ENCODE measurements at places on chromosomes 1 and 21.

DNA sequence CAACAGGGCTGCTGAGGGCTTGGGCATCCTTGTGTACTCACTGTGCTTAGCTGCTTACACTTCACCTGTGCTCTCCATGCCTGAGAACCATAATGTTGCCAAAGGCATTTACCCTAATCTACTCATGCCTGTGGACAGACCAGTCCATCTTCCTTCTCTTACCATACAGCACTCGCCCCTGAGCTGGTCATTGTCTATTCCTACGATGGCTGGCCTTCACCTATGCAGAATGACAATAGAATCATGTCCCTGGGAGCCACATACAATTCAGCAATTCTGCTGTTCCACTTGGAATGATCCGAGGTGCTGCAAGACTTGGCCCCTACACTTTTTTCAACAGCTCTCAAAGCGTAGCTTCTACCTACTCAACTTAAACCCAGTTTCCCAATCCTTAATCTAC, 96.5 kb downstream of the PAPPA2 start:
- no peak for DNase-seq

DNA sequence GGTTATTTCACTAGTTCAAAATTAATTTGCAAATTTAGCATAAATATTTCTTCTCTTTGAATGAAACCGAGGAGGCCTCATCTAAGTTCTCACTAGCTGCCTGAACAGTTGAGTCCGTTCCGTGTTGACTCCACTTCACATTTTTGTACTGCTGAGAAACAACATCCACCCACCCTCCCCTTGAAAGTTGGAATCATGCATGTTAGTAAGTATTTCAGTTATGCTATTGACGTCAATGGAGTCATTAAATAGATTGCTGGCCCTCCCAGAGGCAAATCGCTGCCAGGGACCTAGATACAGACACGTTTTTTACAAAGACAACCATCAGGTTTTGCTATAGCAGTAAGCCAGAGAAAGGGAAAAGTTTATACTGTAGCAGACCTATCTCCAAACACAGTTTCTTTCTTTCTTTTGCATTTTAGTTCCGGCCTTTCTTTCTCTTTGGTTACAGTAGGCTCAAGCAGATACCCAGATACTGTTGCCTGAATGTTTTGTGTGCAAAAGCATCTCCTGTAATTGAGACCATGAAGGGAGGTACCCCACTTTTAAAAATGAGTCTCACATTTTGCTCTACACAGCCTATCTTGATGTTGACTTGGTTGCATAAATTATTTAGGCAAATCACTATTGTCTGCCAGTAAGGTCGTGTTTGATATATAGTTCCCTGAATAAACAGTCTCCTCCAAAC, 262.6 kb upstream of the SGIP1 start:
- DNase-seq = peak; percentile 37

GRCh38 chr1:226618380-226618779, 69.8 kb downstream of the STUM start:
- no peak for DNase-seq

DNA sequence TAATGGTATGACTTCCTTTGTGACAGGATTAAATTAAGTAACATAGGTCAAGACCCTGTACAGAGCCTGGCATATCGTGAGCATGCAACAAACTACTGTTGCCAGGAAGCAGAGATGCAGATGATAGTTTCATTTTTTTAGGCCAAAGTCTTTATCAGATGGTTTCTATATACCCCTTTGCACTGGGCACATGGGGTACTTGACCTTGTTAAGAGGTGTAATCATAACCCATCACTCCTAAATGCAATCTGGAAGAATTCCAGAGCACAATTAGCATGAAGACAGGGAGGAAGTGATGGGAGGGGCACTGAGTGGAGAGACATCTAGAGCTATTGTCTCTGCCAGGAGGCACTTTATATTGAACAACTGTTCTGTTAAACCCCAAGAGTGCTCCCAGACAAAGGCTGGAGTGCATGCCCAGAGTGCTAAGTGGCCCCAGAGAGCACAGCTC, 22.1 kb downstream of the ZBTB17 start:
- no peak for DNase-seq

GRCh38 chr1:64940025-64940424, 26.3 kb downstream of the JAK1 start:
- DNase-seq = no peak

DNA sequence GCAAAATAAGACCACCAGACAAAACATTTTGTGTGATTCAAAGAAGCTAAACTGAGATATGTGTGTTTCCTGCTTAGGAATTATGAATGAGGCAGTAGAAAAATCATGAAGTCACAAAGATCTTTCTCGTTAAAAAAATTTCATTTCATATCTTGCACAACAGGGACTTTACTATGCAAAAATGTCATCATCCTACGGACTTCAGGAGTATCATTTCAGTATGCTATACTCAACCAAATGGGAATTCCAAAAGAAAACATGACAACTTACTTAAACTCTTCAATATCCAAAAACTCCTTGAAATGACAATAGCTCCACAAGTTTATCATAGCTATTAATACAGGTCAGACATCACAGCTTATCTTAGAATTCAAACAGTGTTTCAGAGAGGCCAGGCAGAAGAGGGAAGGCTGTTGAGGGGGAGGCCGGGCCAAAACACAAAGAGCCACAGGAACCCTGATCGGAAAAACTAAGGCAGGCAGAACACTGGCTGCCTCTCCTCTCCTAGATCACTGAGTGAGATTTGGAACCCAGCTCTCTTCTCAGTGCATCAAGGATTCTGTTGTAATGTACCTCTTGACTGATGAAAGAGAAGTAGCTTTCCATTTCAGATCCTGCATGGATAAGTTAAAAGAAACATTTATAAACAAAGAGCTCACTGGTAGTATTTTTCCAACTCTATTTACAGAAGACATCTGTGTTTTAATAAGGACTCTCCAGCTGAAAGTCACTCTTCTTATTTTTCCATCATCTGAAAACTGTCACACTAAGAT, 66.9 kb downstream of the TESK2 start:
- DNase-seq = no peak

DNA sequence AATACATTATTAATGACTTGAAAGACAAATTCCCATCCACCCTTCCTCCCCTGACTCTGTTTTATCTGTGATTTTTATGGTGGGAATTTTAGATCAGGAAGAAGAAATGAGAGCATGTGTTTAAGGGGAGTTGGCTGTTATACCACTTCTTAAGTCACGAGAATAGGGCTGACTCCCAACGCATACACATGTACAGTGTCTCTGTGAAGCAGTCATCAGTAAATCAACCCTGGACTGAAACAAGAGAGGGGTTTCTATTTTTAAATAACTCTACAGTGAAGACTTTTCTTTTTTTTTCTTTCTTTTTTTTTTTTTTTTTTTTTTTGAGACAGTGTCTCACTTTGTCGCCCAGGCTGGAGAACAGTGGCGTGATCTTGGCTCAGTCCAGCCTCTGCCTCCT, 106.1 kb downstream of the LBR start:
- DNase-seq = no peak

DNA sequence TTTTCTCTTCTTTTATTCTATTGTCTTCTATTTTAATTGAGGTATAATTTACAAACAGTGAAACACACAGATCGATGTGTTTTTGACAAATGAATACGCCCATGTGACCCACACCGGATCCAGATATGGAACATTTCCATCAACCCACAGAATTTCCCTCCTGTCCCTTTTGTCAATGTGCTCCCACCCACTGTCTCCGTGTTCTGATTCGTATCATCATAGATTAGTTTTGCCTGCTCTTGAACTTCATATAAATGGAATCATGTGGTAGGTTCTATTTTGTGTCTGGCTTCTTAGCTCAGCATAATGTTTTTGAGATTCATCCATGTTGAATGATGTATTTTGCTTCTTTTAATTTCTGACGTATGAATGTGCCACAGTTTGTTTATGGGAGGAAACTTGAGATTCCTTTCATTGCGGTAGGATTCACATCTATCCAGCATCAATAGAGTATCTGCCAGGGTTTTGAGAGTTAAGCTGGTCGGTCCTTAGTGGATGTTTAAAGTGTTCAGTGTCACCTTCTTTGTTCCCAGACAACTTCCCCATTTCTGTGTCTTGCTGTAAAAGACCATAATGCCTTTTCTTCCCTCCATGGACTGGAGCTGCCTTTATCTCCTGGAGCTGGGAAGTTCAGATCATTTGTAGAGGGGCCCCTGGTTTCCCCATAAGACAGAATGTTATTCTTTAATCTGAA, 14.7 kb downstream of the NAV1 start:
- DNase-seq = no peak

- DNase-seq = no peak
Observed at GRCh38 chr1:206535853-206536188, 28.5 kb downstream of the RASSF5 start.

- DNase-seq = no peak
Observed at GRCh38 chr1:24928689-24929397, 1.2 kb downstream of the RUNX3 start.

GRCh38 chr1:229432905-229433304, 989 bp downstream of the ACTA1 start:
- DNase-seq = peak; percentile 9

DNA sequence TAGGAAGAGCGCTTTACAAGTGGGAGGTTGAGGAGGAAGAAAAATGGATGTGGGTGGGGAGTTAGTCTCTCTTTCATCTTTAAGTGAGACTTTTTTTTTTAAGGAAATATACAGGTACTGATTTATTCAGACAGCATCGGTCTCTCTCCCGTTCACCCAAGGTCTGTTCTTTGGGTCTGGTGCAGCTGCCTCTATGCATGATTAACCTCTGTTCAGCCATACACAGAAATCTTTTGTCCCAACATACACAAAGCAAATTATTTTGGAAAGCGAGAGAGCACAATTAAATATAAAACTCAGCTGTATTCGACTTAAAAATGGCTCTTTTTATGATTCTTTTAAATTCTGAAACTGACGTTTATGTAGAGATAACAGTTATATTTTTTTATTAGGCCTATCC, 11.0 kb downstream of the PROX1 start:
- no peak for DNase-seq

GRCh38 chr1:234499943-234500245, 20.9 kb upstream of the TARBP1 start:
- no peak for DNase-seq

- DNase-seq = no peak
Observed at GRCh38 chr1:114061121-114061830, 82.0 kb downstream of the OLFML3 start.

GRCh38 chr21:37945036-37945435, 28.8 kb upstream of the KCNJ6 start:
- DNase-seq = no peak

DNA sequence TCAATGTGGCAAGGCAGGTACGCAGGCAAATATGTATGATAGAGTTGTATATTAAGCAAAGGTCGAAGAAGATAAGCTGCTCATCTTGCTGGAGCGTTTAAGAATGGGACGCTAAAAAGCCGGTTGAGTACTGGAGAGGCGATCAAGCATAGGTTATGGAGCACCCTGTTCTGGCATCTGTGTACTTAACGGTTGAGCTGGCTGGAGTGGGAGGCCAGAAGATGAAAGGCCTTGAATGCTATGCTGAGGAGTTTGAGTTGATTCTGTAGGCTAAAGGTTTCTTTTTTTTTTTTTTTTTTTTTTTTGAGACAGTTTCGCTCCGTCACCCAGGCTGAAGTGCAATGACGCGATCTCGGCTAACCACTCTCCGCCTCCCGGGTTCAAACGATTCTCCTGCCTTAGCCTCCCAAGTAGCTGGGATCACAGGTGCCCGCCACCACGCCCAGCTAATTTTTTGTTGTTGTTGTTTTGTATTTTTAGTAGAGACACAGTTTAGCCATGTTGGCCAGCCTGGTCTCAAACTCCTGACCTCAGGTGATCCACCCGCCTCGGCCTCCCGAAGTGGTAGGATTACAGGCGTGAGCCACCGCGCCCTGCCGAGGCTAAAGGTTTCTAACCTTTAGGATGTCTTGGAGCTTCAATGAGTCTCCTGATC, 850 bp upstream of the KHDC4 start:
- no peak for DNase-seq

DNA sequence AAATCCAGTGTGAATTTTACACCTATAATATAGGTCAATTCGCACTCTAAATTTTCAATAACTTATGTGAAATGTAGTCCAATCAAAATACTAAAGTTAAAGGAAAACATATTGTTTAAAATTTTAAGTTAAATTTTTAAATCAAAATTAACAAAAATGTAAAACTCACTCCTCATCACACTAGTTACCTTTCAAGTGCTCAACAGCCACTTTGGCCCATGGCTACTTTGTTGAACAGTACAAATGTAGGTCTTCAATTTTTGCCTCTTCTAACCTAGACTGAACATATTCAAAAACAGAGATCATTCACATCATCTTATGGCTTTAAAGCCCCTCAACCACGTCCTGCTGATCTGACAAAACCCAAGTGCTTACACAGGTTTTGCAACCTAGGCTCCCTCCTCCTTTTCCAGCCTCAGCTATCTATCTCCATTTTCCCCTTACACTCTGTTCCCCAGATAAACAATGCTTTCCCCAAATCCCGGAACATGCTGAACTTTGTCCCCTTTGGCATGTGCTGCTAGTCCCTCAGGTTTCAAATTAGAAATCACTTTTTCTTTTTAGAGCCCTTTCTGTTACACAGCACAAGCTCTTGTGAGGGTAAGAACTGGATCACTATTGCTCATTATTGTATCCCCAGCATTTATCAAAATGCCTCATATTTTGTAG, 110.6 kb downstream of the AKT3 start:
- DNase-seq = no peak

DNA sequence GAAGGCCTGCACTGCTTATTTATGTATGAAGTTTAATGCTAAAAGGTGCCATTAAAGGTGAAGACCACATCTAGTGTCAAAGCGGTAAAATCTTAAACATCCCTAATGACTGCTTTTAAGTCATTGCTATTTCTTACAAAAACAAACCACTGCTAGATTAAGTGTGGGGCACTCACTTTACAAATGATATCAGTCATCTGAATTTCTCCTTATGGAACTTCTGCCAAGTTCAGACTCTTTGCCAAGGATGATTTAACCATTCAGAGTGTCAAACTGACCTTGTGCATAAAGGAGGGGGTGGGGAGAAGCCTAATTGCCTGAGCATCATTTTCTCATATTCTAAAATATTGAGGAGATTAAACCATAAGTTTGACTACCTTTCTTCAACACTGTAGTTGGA, 271.5 kb downstream of the TGFB2 start:
- no peak for DNase-seq

DNA sequence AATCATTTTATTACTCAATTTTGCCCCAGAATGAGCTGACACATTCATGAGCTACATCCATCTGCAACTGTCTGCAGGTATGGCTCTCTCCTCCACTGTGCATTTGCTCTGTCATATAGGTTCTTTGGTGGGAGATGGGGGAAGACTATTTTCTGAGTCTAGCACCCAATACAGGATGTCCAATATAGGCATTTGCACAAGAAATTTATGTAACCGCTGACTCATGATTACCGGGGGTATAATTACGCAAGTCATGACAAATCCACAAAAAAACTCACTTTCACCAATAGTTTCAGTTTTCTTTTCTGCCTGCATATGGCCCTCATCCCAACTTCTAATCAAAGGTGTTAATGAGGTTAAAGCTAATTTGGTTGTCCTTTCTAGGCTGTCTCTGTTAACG, 17.5 kb upstream of the VSIG8 start:
- no peak for DNase-seq

GRCh38 chr1:63691701-63692425, 82.0 kb upstream of the ROR1 start:
- DNase-seq = peak; percentile 57

GRCh38 chr21:33268737-33269441, 2.7 kb downstream of the IL10RB start:
- peak; percentile 79 for DNase-seq
